ENCODE measurements at places on chromosomes 11 and 22. TPM values are rescaled to one million over a fixed set of nuclear protein-coding genes. Genes with fewer than 3 reads are reported as not detected.

Gene TRIM48
- not detected for total RNA-seq

Gene HYLS1
- total RNA-seq: 12.9 TPM

Gene RBMXL2
- total RNA-seq: not detected

Gene TEX54
- total RNA-seq: not detected

Gene MUC6
- total RNA-seq: 0.01 TPM

Gene DAGLA
- 6.2 TPM for total RNA-seq

Gene CLMP
- total RNA-seq: 23.7 TPM

Gene APOC3
- total RNA-seq: not detected

Gene OR6T1
- total RNA-seq: not detected

Gene P2RX6
- total RNA-seq: 0.84 TPM

Gene IGF2
- total RNA-seq: 2.3 TPM

Gene PNPLA5
- not detected for total RNA-seq

Gene P2RX3
- 0.29 TPM for total RNA-seq

Gene OTOG
- not detected for total RNA-seq
